A549 treated with CpdA at 1 μM for 4 hours (cell line): ENCODE measurements at places on chromosomes 6 and 20. TPM values are rescaled to one million over a fixed set of nuclear protein-coding genes. Genes with fewer than 3 reads are reported as not detected.

FHL5 gene
- not detected in 5 replicates for total RNA-seq

DCDC2 gene
- 2.6 to 4.1 TPM (median 3.0 TPM) in 5 replicates for total RNA-seq

OR12D3 gene
- not detected in 5 replicates for total RNA-seq

PGC gene
- not detected in 5 replicates for total RNA-seq

MUC22 gene
- total RNA-seq, result 0.01 to 0.05 TPM (median 0.03 TPM) in 4 of 5 replicates, not detected in the other
